Anterior cingulate cortex (tissue), 58 donors: ENCODE measurements at places on chromosomes 2 and 18.

GRCh38 chr2:54456362-54456611, 160 bp downstream of the SPTBN1 start:
- DNase-seq = no peak

- DNase-seq = no peak
These were observed 117.6 kb upstream of the OTOS start for GRCh38 chr2:240257940-240258580.

- no peak for DNase-seq
These were observed 345.8 kb downstream of the TDRD15 start for GRCh38 chr2:21469564-21469963.

DNA sequence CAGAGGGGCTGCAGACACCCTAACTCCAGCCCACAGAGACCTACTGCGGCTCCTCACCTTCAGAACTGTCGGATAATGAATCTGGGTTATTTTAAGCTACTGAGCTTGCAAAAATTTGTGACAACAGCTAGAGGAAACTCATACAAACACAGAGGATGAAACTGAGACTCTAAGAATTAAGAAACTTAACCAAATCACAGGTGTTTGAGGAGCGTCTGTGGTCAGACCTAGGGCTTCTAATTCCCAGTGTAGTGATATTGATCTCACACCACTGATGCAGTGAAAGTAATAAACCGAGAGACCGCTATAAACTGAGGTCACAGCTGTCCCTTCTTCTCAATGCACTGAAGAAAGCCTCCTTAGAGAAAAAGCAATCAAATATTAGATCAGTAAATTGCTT, 110.1 kb downstream of the RGPD3 start:
- no peak for DNase-seq

DNA sequence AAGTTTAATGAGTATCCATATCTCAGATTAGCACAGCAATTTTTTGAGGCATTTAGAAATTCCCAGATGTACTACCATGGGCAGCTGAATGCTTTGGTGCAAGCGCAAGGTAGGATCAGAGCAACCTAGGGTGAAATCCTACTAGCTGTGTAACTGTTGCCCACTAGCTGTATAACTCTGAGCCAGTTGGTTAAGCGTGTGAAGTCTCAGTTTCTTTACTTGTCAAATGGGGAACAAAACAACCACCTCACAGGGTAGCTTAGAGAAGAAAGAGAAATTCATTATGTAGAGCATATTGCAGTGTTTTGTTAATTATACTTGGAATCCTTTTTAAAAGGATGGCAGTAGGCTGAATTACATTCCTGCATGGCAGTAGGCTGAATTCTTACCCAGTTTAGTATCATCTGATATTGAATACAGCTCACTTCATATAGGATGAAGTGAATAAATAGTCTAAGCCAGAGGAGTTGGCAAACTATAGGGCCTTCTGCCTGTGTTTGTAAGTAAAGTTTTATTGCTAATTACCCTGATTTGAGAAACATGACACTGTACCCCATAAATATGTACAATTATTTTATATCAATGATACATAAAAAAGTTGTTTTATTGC, 180.7 kb downstream of the PLCL1 start:
- no peak for DNase-seq
